ENCODE measurements at places on chromosomes 6 and 20.

DNA sequence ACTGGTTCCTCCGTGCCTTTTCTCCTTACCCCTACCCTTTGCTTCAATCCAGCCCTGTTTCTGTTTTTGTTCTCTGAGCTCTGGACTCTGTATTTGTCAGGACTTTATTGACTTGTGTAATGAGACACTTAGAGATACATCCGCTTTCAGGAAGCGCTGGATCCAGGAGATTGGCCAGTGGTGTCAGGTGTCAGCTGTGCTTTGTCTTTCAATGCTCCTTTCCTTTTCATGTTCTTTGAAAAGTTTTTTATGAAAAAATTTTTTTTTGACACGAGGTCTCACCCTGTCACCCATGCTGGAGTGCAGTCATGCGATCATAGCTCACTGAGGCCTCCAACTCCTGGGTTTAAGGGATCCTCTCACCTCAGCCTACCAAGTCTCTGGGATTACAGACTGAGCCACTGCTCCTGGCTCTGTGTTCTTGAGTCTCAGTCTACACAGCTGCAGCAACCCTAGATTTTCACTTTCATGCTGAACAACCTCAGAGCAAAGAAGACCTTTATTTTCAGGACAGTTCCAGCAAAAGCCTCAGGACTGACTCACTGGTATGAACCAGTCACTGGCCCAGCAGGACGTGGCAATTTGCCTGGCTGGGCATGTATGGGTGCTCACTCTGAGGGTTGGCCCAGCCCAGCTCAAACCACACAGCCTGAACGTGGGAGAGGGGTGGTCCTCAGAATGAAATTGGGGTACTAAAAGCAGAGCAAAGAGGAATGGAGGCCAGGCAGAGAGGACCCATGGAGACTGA is 108.5 kb downstream of the DHX35 start:
- DNase-seq: no peak

DNA sequence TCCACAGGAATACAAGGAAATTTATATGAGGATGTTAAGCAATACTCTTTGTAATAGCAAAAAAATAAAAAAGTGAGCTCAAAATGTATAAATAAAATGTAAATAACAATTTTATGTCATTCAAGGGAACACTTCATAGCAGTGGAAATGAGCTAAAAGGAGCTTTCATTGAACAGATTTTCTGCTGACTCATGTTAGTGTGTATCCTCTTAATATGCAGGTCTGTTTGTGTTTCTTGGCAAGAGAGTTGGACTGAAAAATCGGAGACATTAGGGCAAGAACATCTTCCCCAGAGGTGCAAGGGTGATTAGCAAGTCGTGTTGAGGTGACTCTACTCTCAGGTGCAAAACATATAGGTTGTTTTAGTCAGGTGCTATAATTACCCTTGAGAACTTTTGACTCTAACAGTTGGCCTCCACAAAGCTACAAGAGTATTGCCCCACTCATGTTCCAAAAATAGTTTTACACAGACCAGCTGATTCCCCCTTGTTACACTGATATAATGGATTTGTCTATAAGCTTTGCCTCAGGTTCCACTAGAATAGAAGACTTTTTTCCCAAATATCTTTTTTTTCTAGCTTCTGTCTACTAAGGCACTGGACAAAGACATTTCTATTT is 702.9 kb downstream of the TENT5A start:
- DNase-seq: no peak

DNA sequence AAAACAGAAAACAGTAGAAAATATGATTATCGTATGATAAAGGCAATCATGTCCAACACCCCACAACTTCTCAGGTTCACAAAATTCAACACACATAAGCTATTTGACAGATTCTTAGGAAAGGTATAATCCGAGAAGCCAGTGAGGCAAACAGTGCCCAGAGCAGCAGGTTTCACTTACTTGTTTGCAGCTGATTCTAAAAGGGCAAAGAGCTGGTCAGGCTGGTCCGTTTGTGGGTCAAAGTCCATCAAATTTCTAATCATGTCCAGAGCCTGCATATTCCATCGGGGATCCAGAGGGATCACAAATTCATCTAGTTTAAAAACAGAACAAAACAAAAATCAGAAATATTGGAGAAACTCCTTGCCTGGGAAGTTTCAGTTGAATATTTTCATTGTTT is 69.8 kb upstream of the LYRM2 start:
- no peak for DNase-seq

GRCh38 chr20:39835130-39835842 is 853.8 kb downstream of the MAFB start:
- DNase-seq: no peak

- DNase-seq: no peak
Measured at GRCh38 chr6:89952686-89953085, 58.4 kb downstream of the GJA10 start.

- DNase-seq: peak; percentile 61
Measured at GRCh38 chr6:5398530-5398929, 137.2 kb downstream of the FARS2 start.

- DNase-seq: no peak
Measured at GRCh38 chr20:56687061-56687460, 58.0 kb downstream of the TFAP2C start.

DNA sequence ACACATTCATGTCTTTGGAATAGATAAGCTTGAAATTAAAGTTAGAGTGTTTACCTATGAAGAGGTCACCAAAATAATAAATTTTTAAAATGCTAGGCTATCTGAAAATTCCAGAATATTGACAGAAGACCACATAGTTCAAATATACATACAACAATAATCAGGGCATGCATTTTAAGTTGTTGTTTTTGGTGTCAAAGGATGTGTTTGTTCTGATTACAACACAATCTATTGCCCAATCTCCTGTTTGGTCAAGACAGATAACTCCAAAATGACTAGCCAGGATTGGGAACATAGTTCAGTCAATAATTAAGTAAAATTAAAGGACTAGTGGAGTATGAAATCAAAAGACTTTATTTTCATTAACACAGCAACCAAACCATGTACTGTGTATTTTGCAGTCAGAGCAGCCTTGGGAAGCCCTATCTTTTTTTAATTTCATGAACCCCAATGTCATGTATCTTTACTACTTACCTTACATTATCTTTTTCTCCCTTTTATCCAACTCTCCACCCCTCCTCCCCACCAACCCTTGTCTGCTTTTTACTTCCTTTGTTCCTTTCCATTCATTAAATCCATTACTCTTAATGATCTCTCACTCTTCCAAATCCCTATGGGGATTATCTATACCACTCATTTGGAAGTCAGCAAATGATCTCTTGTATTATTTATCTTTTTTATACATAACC is 111.2 kb downstream of the CDK19 start:
- DNase-seq: no peak

DNA sequence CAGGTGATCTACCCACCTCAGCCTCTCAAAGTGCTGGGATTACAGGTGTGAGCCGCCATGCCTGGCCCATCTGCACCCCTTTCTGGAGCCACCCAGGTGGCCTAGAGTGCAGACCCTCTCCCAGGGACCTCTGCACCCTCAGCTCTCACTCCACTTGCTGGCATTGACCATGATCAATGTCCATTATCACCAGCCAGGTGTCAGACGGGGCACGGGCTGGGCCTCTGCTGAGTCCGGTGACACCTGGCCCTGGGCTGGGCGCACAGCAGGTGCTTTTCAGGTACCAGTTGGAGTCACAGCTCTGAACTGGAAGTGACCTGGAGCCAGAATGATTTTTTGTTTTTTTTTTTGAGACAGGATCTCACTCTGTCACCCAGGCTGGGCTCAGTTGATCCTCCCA is 91.8 kb upstream of the PMEPA1 start:
- DNase-seq: no peak
